Ureter (tissue), 1 donor: ENCODE measurements at places on chromosomes 5 and 9. TPM values are rescaled to one million over a fixed set of nuclear protein-coding genes. Genes with fewer than 3 reads are reported as not detected.

GRCh38 chr9:128370367-128370751 is 815 bp upstream of the URM1 start:
- no peak for DNase-seq

The ANKRD34B gene
- total RNA-seq, result not detected

DNA sequence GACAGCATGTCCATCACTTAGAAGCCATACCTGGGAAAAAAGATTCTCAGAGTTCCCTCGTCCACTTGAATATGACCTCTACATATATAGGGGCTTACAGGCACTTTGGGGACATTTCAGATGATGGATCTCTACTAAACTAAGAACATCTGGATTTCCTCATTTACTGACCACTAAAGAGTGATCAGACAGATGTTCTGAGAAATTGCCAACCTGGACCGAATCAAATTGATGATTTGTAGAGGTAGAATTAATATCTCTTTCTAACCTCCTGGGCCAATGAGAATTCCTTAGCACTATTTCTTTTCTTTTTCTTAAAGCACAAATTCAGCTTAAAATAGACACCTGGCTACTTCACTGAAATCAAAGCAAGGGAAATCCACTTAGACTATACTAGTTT is 422.7 kb downstream of the MTRR start:
- no peak for DNase-seq

DNA sequence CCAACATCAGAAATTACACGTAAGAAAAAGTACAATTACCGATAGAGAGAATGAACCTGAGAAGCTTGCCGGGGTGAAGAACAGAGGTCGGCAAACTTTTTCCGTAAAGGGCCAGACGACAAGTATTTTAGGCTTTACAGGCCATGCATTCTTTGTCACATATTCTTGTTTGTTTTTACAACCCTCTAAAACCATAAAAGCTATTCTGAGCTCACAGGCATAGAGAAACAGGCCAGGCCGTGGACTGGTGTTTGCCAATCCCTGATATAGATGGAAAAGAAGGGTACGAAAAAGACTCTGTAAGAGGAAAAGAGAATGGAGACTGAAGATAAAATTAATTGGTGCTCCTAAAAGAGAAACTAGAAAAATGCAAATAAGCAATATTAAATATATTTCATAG is 15.4 kb downstream of the SFXN1 start:
- DNase-seq, result no peak

The EPB41L4A gene
- total RNA-seq, result 36.5 TPM

GRCh38 chr5:138449501-138450239 is 10.8 kb downstream of the REEP2 start:
- peak; percentile 89 for DNase-seq

DNA sequence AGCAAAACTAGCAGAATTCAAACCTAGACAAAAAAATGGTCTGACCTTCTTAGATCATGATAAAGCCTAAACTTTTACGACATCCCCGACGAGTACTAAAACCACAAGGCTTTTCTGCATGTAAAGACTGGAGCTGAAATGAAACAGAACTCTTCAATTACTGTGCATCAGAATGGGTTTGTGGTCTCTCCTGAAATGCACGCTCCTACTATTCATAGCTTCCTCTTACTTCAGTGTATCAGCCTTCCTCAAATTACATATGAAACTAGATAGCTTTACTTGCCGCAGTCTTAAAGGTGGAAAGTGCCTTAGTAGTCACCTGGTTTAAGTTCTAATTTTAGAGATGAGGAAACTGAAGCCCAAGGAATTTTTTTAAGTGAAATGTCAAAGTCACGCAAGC is 24.6 kb upstream of the MED10 start:
- DNase-seq, result no peak

- DNase-seq, result no peak
Observed at GRCh38 chr5:68522863-68523262, 307.3 kb downstream of the PIK3R1 start.

GRCh38 chr9:134175808-134176598 is 11.6 kb upstream of the RNU6ATAC start:
- DNase-seq, result no peak

GRCh38 chr9:16461851-16462250 is 408.6 kb downstream of the BNC2 start:
- no peak for DNase-seq

DNA sequence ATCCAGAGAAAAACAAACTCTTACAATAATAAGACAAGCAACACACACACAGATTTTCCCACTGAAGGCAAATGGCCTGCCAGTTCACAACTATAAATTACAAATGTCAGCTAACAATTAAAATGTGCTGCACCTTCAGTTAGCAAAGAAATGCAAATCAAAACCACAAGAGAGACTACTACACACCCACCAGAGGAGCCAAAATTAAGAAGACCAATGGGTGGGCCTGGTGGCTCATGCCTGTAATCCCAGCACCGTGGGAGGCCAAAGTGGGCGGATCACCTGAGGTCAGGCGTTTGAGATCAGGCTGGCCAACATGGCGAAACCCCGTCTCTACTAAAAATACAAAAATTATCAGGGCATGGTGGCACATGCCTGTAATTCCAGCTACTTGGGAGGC is 15.1 kb upstream of the IPPK start:
- DNase-seq, result no peak

DNA sequence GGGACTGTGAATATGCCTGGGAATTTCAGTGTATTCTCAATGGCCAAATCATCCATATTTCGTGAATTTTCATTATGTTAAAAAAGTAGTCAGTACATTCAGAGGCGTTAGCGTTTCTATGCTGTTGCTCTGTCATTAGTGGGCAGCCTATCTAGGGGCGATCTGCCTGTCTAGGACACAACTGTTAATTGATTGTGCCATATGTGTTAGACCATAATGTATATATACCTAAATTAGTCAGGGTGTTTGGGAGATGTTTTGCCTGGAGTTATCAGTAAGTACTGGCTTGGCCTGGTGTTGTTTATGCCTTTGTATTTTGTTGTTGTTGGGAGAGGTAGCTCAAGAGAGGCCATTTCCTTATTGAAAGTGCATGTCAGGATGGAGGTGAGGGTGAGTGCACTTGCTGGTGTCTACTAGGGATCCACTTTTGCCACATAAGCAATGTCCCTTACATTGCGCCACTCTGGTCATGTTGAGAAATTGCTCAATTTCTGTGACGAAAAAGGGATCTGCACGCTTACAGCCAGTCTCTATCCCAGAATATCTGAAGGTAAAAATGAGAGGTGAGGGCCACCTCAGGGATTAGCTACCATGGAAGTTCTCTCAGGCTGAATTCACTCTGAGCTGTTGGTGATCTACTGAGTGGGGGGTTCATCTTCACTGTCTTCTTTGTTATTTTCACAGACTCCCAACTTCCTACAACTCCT is 123.3 kb downstream of the ST8SIA4 start:
- no peak for DNase-seq

DNA sequence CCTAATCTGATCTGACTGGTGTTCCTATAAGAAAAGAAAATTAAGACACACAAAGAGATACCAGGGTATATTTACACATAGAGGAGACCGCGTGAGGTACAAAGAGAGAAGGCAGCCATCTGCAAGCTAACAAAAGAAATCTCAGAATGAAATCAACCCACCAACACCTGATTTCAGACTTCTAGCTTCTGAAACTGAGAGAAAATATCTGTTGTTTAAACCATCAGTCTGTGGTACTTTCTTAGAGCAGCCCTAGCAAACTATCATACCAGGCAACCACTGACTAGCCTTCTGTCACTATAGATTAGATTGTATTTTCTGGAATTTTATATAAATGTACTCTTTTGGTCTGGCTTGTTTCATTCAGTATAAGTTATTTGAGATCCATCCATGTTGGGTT is 779.3 kb upstream of the ACO1 start:
- DNase-seq, result no peak

GRCh38 chr5:92003806-92004205 is 620.7 kb upstream of the ARRDC3 start:
- DNase-seq, result no peak

DNA sequence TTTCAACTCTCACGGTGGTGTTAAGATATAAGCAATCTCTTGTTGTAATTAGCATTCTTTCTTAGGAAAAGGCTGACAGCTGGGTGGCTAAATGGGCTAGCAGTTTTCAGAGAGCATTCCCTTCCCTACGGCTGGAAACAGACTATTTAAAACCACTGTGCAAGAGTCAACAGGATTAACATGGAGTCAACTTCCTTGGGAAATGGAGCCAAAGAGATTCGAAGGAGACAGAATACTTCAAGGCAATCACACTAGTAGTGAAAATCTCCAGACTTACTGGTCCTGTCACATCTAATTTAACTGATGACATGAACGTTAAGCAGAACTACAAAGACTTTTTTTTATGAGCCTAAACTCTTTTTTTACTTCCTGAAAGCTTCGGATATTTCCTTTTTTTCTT is 453.3 kb upstream of the ITGA1 start:
- no peak for DNase-seq

DNA sequence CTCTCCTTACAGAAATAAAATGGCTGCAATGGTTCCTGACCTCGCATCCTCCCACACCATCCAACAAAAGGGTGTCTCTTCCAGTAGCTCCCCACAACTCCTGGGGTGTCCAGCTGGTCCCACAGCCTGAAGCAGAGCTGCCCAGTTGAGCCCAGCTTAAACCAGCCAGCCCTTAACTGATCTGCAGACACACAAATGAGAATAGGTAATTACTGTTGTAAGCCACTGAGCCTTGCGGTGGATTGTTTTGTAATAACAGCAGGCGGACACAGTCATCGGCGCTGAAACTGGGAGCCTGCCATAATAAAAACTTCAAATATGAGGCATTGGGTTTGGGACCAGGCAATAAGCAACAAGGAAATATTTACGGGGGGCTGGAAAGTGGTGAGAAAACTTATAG is 10.4 kb upstream of the ZBTB43 start:
- DNase-seq, result peak; percentile 8

- DNase-seq, result no peak
Observed at GRCh38 chr9:124511891-124512805, 4.9 kb upstream of the NR5A1 start.

- no peak for DNase-seq
Observed at GRCh38 chr5:38079620-38080402, 178.5 kb upstream of the EGFLAM start.

The ROR2 gene
- total RNA-seq, result 16.7 TPM

- no peak for DNase-seq
Observed at GRCh38 chr9:34256987-34257585, 72.0 kb downstream of the KIF24 start.

DNA sequence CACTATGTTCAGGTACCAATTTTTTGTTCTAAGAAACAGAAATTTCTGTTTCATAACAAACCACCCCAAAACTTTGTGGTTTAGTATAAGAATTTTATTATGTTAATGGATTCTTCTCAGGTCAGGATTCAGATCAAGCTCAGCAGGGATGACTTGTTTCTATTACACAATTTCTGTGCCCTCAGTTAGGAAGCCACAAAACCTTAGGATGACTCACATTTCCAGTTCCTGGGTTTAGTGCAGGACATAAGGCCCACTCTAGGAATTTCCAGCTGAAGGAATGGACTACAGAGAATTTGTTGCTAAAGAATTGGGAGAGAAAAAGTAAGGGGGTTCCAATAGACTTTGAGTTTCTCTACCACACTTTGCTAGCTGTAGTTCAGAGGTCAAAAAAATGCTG is 629.3 kb downstream of the ANXA1 start:
- DNase-seq, result no peak

- DNase-seq, result no peak
Observed at GRCh38 chr9:137358126-137358525, 56.1 kb upstream of the NRARP start.

The PCDHGA8 gene
- 3.3 TPM for total RNA-seq

DNA sequence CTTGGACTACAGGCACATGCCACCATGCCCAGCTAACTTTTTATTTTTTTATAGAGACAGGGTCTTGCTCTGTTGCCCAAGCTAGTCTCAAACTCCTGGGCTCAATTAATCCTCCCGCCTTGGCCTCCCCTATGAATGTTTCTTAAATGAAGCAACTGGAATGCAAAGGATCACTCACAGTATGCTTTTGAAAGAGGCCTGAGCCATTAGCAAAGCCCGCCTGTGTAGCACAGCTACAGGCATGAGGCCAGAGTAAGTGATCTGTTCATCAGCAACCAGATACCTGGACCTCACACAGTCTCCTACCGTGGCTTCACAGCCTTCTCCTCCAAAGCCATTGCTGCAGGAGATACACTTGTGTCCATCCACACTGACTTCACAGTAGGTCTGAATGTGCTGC is 16.9 kb upstream of the RNF183 start:
- no peak for DNase-seq

DNA sequence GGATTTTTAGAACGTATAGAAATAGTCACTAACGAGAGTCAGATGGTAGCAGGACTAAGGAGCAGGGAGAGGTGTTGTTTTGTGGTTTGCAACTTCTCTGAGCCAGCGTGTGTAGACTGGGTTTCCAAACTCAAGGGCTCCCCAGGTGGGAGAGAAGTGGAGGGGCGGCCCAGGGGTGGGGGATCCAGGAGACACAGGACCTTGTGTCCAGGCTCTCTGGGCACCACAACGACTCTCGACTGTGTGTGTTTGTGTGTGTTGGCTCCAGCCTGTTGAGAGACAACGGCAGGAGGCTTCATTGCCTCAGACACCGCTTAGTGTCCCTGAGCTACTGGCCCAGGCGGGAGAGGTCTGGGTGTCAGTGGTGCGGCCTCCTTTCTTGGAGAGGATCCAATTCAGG is 934 bp upstream of the FCN1 start:
- peak; percentile 31 for DNase-seq

The FOXD4L6 gene
- not detected for total RNA-seq

GRCh38 chr9:38022203-38022895 is 46.7 kb downstream of the SHB start:
- no peak for DNase-seq

DNA sequence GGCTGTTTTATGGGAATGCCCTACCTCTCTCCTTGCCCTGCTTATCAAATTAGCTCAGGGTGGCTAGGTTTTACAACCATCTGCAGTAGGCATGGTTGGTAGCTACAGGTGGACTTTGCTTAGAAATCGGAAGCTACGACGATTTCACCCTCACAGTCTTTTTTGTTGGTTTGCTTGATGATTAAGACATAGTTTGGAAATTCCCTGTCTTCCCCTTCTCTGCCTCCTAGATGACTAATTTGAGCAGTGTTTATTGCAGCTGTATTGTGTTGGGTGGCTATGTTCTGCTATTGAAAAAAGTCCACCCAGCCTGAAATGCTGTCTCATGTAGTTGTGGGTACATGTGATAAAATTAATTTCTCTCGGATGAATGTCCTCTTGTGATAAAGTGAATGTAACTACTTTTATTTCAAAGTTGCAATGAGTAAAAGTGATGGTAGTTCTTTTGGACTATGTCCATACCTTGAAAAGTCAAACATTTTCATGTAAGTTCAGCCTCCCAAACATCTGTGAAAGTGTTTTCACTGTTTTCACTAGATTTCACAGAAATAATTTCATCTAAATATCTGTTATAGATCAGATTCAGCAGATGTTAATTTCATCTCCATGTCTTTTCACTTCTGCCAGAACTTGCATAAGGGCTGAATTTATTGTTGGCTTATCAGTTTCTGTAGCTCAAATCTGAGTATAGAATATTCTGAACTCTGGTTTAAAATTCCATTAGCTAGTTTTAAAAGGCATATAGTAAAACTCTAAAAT is 37.3 kb upstream of the FYB1 start:
- DNase-seq, result no peak

GRCh38 chr5:61463596-61463995 is 131.5 kb downstream of the ZSWIM6 start:
- DNase-seq, result no peak

The SPATA31E1 gene
- not detected for total RNA-seq

The HTR1A gene
- 1.8 TPM for total RNA-seq

- DNase-seq, result peak; percentile 73
Observed at GRCh38 chr9:129414377-129414992, 206.4 kb downstream of the C9orf50 start.
